ENCODE measurements at places on chromosomes 5 and 9.

- DNase-seq, result no peak
Measured at GRCh38 chr5:113578091-113578490, 64.6 kb downstream of the YTHDC2 start.

GRCh38 chr5:176410486-176411180 is 5.7 kb downstream of the CLTB start:
- DNase-seq, result no peak

GRCh38 chr9:103942200-103942599 is 151.9 kb upstream of the SMC2 start:
- DNase-seq, result no peak

- DNase-seq, result no peak
Measured at GRCh38 chr5:115068239-115069086, 101.2 kb downstream of the TRIM36 start.

DNA sequence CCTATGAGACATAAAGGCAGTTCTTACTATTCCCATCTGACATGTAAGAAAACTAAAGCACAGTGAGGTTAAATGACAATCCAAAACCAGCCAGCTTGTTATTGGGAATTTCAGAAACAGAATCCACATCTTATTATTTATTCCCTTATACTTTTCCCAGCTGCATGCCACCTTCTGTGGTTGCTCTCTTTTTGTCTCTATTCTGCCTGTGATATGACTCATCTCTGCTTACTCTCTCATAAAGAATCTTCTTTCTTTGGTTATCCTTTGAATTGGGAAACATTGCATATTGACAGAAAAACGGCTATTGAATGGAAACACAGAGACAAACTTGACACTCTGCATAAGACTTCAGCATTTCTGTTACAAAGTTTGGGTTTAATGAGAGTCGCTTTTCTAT is 183.2 kb downstream of the TLR4 start:
- DNase-seq, result no peak

GRCh38 chr5:108145351-108145750 is 236.5 kb downstream of the FBXL17 start:
- no peak for DNase-seq

DNA sequence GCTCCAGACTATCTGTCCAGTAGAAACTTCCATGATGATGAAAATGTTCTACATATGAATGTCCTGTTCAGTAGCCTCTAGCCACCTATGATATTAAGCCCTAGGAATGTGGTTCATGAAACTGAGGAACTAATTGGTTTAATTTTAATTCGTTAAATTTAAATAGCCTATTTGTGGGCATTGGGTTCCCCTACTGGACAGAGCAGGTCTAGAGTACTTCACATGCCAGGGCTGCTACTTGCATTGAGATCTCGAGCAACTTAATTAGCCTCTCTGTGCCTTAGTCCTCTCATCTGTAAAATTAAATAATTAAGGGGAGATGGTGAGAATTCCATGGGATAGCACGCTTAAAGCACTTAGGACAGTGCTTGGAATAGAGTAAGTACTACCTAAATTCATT is 160.0 kb downstream of the PAPPA start:
- no peak for DNase-seq

GRCh38 chr5:180792287-180792964 is 10.2 kb downstream of the MGAT1 start:
- DNase-seq, result no peak

- DNase-seq, result no peak
Measured at GRCh38 chr5:57613741-57614140, 131.1 kb upstream of the ACTBL2 start.

DNA sequence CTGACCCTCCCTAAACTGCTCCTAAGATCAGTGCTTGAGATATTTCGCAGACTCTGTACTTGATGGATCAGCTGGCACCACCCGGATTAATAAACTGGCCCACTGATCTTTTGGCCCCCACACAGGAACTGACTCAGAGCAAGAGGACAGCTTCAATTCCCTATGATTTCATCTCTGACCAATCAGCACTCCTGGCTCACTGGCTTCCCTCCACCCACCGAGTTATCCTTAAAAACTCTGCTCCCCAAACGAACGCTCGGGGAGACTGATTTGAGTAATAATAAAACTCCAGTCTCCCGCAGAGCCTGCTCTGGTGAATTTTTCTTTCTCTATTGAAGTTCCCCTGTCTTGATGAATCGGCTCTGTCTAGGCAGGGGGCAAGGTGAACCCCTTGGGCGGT is 36.5 kb upstream of the CD180 start:
- DNase-seq, result no peak

- DNase-seq, result no peak
Measured at GRCh38 chr9:86598411-86599239, 244.4 kb upstream of the TUT7 start.

DNA sequence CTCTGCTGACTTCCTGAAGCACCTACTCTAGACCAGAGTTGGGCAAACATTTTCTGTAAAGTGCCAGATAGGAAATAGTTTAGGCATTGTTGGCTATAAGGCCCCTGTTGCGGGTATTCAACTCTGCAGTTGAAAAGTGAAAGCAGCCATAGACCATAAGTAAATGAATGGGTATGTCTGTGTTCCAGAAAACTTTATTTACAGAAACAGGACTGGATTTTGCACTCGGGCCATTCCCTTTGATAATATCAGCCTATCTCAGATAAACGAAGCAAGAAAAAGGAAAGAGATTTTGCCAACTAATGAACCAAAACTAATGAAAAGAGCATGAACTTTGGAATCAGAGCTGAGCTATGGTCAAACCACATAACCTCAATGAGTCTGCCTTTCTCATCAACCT is 184.4 kb downstream of the SAXO1 start:
- DNase-seq, result no peak

GRCh38 chr9:111676116-111676515 is 14.7 kb downstream of the GNG10 start:
- DNase-seq, result no peak

- DNase-seq, result no peak
Measured at GRCh38 chr5:88675708-88676636, 207.0 kb downstream of the MEF2C start.

DNA sequence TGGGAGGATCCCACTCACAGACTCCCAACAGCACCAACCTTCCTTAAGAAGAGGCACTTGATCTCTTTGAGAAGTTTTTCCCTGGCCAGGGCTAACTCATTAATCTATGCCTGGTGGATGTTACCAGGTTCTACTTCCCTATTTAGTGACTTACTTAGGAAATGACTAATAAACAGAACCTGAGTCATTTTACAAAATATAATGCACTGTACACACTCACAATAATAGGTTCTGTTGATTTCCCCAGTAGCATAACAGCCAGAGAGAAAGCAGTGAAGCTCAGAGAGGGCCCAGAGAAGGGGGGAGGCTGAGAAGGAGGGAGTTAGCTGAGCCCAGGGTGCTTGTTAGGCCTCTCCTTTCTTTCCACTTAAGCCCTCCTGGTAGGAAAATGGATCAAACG is 27.1 kb downstream of the FRMD3 start:
- DNase-seq, result no peak

- no peak for DNase-seq
Measured at GRCh38 chr5:65721050-65721719, 724 bp downstream of the SGTB start.

DNA sequence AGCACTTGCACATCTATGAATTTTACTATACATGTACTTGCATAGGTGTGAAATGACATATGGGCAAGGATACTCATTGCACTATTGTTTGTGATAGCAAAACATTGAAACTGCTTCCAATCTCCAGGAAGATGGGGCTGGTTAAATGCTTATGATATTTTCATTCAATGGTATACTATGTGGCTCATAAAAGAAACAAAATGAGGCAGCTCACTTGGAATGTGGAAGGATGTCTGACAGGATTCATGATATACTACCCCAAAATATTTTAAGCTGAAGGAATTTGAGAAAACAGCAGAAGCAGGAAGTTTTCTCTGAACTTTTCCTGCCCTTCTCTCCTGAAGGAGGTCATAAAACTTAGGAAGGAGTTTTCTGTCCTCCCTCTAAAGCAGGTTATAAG is 99.6 kb upstream of the CAST start:
- no peak for DNase-seq

GRCh38 chr9:127199001-127199791 is 65.4 kb upstream of the GARNL3 start:
- DNase-seq, result peak; percentile 56

- no peak for DNase-seq
Measured at GRCh38 chr5:177430140-177430951, 3.9 kb downstream of the GRK6 start.

DNA sequence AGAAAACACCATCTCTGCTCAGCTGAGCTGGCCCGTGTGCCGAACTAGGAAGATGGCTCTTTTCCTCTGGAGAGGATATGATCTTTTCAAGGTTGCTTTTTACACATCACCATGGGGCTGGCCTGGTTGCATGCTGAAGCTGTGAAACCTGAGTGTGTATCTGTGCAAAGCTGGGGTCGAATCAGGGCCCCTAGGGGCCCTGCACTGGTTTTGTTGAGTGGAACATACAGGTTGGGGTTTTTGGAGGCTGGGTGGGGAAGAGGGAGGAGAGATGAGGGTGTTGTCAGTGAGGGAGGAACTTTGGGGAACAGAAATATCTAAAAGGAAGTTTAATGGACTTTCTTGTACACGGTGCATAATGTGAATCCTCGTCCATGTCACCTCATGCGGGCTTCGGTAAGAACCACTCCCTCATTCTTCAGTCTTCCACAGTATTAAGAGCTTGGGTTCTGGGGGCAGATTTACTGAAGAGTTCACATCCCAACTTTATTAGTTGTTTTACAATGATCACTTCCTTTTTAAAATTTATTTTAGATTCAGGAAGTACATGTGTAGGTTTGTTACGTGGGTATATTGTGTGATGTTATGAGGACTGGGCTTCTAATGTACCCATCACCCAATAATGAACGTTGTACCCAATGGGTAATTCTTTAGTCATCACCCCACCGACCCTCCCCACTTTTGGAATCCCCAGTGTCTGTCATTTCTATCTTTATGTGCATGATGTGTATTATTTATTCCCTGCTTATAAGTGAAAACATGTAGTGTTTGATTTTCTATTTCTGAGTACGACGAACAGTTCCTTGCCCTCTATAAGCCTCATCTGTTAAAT is 238.2 kb downstream of the NR3C1 start:
- no peak for DNase-seq

DNA sequence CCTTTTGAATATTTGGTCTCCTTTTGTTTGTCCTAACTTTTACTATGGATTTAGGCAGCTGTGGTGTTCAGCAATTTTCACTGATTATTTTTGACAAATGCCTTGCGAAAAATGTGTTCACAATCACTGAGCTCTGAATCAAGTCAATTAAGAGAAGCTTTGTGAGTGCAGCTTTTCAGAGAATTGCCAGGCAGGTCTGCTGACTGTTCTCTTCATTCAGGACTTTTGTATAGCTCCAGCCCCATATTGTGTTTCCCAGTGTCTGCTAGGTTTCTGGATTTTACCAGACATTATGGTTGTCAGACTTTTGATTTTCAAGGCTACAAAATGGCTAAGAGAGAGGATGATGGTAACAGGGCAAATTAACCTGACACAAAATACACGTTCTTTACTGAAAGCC is 1055.9 kb downstream of the CDH18 start:
- DNase-seq, result no peak

- no peak for DNase-seq
Measured at GRCh38 chr9:15300218-15300617, 6.8 kb downstream of the TTC39B start.

DNA sequence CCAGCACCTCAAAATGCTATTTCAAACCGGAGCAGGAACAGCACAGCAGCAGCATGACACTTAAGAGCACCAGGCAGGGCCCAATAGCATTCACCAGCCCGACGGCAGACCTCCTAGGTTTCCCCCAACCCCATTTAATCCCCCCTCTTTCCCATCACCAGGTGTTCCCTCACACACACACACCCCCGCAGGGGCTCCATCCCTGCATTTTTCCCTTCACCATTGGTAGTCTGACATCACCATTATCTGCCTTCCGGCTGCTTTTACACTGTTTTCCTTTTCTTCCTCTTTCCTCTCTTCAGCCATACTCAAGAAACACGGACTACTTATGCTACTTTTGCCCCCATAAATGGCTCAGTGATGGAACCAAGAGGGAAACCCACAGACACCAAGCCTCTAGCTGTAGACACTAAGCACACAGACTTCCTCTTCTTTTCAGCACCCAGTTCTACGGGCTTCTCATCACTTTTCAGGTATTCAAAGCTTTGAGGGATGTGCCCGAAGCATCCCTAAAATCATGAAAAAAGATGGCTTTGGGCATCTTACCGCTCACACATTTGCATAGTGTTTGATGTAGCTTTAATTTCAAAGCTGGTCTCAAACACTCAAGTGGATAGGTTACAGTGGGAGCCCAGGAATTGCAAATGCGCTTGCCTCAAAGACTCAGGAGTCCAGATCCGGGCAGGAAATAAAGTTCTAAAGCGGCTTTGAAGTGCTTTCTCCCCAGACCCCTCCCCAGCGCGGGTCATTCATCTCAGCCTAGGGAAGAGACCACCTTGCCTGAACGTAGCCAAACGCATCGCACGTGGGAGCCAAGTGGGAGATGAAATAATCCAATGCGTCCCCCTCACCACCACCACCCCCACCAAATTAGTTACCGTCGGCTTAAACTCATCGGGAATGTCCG is 141.5 kb downstream of the TSSK1B start:
- no peak for DNase-seq

GRCh38 chr9:71509054-71509453 is 259.3 kb downstream of the CEMIP2 start:
- no peak for DNase-seq

GRCh38 chr9:78236551-78236910 is 656 bp downstream of the CEP78 start:
- no peak for DNase-seq

GRCh38 chr9:78064075-78064474 is 32.5 kb upstream of the GNAQ start:
- no peak for DNase-seq

Measured in stimulated activated naive CD4-positive, alpha-beta T cell treated with Interleukin-2 at 50 U/mL for 16 hours (primary cell).